M059J (cell line): ENCODE measurements at places on chromosomes 12 and 14. TPM values are rescaled to one million over a fixed set of nuclear protein-coding genes. Genes with fewer than 3 reads are reported as not detected.

DNA sequence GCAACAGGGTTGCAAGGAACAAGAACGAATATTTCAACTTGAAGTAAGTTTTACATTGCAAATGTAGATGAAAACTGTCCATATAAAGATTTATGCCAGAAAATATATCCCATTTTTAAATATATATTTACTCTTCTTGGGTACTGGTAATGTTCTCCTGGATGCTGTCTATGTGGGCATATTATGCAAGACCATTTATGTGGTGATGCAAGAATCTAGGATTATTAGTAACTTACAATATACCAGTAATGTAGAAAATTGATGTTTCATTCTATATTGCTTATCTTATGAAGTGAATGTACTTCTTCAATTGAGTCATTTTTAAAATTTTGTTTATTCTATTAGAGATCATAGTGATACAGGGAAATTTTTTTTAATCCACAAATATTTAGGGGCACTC is 25.1 kb downstream of the FGFR1OP2 start:
- no peak for DNase-seq

Gene RNASE7
- not detected in 2 replicates for total RNA-seq

Gene SERPINA10
- total RNA-seq, result not detected in 2 replicates

DNA sequence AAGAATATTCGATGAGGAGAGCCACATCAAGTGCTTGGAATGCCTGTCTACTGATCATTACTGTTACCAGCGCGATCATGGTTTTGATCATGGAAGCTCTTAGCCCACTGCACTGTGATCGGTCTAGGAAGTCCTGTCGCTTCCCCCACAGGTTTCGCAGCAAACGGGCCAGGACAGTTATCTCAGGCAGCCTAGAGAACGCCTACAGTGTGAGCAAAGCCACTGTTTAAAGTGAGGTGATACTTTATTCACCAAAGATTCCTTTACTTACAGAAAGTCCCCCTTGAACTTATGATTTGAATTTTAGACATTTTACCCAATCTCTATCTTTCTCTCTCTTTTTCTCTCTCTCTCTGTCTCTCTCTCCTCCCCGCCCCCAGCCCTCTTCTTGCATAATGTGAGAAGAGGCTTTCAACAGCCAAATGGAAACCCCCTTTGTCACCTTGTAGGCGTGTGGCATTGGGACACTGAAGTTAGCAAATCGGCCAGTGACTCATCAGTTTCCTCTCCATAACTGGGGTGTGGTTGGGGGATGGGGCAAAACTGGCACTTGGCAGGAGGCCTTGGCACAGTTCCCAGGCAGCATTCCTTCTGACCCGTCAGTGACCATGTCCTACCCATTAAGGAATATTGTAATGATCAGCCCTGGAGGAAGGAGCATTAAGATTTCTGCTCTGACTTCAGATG is 214.8 kb downstream of the CHST11 start:
- peak; percentile 97 for DNase-seq

DNA sequence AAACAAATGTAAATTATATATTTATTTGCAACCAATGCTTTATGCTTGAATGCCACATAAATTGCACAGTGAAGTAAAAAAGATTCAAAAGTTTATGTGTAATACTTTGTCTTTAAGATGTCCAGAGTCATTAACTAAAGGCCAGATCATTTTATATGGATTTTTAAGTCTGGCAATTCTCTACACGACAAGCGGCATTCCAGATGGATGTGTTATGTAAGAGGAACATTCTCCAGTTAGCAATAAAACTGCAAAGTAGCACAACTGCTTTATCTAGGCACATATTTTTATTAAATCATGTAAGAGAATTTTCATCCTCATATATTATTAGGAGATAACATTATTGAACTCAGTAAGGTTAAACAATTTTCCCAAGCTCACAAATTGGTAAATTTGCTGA is 1717.7 kb upstream of the SEL1L start:
- DNase-seq, result no peak

DNA sequence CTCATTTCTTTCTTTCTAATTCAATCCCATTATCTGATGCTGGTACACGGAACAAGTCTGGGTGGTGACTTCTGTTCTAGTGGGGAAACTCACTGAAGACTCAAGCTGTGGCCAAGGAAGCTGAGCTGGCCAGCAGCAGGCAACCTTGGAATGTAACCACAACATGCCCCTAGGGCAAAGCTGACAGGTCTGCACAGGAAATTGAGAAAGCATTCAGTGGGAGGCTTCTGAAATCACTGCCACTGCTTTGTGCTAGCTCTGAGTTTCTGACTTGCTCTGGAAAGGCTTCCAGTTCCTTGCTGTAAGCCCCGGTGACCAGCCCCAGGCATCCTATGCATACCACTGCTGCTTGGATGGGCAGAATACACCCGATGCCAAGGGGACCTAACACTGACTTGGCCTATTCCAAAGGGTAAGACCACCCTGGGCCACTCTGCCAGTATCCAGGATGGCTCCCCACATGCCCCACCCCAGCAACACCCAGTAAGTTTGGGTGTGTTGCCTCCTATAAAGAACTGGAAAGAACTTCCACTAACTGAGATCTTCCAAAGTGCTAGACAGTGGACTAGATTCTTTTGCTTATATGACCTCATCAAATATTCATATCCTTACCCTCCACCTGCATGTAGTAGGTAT is 84.5 kb upstream of the CDKN3 start:
- peak; percentile 99 for DNase-seq

Gene DCN
- 16.3 and 16.5 TPM in 2 replicates for total RNA-seq

GRCh38 chr14:29925101-29925722 is 2.4 kb downstream of the PRKD1 start:
- peak; percentile 47 for DNase-seq

DNA sequence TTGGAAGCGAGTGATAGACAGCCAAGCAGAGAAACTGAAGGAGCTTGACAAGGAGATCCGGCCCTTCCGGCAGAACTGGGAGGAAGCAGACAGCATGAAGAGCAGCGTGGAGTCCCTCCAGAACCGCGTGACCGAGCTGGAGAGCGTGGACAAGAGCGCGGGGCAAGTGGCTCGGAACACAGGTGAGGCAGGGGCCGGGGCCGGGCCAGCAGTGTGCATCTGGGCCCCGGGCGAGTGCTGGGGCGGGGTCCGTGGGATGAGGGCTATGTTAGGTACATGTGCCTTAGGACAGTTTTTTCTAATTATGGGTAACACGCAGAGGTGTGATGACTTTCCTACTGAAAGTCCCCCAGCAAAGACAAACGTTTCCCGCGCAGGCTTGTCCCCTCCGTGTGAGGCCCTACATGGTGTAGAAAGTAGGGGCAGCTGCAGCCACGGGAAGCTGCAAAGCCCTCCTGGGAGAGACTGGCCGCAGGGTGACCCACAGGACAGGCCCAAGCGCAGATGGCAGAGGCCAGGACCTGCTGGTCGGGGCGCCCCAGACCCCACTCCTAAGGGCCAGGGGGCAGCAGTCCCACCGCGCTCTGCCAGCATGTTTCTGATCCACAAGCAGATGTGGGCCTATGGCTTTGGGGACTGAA is 19.1 kb upstream of the AMN start:
- DNase-seq, result no peak

GRCh38 chr14:104239185-104239775 is 100.9 kb downstream of the KIF26A start:
- no peak for DNase-seq

Gene KLRC1
- not detected in 2 replicates for total RNA-seq

Gene PPP4R3A
- 26.0 and 39.9 TPM in 2 replicates for total RNA-seq

- peak; percentile 51 for DNase-seq
Measured at GRCh38 chr12:45613296-45613695, 116.2 kb upstream of the ARID2 start.

GRCh38 chr14:61750708-61751474 is 11.3 kb upstream of the SNAPC1 start:
- no peak for DNase-seq

DNA sequence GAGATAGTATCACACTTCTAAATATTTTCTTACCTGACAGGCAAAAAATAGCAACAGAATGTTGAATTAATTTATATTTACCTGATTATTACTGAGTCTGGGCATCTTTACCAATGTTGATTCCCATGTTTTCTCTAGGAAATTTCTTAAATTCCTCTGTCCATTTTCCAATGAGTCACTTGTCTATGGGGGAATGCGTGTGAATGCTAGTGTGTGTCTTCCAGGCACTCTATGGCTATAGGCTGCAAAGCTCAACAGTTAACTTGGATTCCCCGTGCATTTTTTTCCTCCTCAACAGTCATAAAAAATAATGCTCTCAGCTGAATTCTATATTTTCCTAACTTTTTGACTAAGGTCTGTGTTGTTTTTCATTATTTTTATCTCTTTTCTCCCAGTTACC is 1385.8 kb upstream of the FLRT2 start:
- no peak for DNase-seq

Gene NEDD8
- 335 and 388 TPM in 2 replicates for total RNA-seq

GRCh38 chr12:109702111-109702841 is 11.3 kb upstream of the FAM222A start:
- peak; percentile 32 for DNase-seq

DNA sequence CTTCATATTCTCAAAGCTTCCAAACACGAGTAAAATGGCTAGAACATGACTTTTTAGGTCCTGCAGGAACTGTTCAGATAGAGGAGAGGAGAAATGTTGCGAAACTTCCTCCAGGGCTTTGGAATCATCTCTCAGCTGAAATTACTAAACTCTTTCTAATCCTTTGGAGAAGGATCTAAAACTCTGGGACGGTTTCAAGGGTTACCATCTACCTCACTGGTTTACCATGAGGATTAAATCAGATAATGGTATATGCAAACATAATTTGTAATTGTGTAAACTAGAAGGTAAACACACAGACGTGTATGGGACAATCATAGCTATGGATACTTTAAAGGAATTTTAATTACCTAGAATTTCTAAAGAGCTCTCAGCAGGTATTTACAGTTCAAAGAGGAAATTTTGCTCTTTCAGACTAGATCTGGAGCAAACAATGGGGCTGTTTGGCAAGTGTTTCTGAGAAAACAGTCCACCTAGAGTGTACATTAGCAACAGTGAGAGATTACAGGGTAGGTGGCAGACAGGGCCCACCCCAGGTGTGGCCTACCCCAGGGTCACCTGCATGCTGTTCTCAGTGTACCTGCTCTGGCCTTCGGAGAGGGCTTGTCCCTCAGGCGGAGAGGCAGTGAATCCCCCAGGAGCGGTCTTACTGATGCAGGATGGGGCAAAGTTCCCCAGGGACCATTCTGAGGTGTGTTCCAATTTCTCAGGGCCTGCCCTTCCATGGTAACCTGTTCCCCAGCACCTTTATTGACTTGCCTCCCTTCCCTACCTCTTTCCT is 124.7 kb upstream of the MAX start:
- peak; percentile 37 for DNase-seq

DNA sequence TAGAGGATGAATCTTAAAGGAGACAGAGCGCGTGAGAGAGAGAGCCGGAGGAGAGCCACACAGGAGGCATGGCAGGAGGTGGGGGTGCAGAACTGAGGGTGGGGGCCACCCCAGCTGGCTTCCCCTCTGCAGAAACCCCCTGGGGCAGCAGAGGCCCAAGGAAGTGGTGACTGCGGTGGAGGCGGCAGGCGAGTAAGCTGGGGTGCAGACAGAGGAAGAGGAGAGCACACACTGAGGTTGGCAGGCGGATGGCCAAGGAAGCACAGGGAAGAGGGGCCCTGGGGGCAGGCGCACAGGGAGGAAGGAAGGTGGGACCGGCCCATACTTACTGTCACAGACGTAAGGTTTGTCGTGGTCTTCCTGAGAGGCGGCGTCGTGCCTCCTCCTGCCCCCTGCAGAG is 179.8 kb downstream of the DPF3 start:
- no peak for DNase-seq

Gene YY1
- 25.9 and 39.5 TPM in 2 replicates for total RNA-seq

DNA sequence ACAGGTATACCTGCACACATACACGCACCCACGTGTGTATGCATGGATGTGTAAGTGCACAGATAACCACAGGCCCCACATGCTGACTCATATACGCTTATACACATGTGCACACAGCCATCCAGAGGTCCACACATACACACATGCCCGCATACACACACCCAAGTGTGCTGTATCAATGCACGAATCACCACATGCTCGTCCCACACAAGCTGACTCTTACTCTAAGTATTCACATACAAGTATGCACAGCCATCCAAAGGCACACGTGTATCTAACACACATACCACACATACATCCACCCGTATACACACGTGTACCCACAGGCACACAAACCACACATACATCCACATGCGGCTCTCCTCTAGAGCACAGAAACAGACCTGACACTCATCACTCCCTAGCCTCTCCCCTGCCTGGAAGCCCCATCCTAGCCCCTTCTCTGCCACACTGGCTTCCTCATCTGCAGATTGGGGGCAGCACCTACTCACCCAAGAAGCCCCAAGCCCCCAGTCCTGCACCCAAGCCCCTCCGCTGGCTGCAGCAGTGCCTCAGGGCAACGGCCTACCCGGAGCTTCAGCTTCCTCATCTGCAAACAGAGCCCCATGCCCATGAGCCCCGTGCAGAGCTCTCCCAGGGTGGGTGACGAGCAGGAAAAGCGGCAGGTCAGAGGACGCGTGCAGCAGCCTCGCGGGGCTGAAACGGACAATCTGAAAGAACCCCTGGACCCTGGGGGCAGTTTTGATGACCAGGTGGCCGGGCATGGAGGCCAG is 105.4 kb downstream of the NCOR2 start:
- DNase-seq, result no peak

DNA sequence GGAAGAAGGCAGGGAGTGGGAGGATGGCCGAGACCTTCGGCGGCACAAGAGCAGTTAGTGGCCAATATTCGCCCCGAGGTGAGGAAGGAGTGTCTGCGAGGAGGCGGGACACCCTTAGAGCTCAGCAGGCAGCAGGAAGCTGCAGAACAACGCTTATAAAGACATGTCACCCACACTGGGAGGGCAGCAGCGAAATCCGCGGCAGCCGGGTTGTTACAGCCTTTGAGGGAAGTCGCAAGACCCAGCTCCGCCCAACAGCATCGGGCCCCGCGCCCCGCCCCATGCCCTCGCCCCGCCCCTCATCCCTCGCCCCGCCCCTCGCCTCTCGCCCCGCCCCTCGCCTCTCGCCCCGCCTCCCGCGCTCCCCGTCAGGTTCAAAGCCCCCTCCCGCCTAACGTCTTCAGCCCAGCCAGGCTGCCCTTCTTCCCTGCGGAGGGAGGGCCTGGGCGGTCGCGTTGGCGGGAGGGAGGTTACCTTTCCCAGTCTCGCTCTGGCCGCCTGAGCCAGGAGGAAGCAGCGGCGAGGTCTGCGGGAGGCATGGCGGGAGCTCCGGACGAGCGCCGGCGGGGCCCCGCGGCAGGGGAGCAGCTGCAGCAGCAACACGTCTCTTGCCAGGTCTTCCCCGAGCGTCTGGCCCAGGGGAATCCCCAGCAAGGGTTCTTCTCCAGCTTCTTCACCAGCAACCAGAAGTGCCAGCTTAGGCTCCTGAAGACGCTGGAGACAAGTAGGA is at the start of gene ATP23:
ATP23 (plus strand) TSS at position 403 of the 730 bp plus-strand sequence; CDS start at position 538, 135 bp downstream.
- peak; percentile 92 for DNase-seq

GRCh38 chr14:95902273-95902826 is 25.7 kb downstream of the TUNAR start:
- no peak for DNase-seq
